ENCODE measurements at places on chromosomes 2 and 18.

DNA sequence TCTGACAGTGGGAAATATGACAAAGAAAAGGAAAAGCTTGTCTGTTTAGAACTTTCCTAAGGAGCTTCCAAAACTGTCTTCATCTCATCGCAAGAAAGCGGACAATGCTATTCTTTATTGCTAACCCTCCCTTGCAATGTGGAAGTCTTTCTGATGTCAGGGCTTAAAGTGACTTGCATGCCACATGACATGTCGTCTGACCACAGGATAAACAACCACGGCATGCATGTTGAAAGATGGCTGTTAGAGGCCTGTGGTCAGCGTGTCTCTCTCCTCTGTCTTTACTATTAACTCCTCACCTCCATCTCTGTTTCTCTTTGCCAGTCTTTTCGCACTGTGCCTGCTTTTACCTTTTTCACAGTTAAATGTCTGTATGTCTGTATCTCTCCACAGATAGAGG lies 389.8 kb downstream of the LNPK start:
- DNase-seq: no peak

- no peak for DNase-seq
These were observed 61.0 kb downstream of the GRB14 start for GRCh38 chr2:164560181-164560792.

DNA sequence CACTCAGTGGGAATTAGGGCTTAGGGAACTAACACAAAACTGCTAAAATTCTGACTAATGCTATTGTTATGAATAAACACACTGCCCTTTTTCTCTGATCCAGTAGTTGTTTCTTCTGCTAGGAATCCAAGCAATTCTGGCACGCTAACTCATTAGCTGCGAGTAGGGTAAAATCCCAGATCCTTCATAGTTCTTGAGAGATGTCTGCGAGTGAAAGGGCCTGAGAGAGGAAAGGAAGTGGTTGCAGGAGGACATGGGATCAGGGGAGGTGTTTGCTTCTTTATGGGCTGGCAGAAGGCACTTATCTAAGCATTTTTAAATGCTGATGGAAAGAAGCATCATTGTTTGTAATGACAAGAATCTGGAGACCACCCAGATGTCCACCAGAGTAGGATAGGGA lies 9.4 kb downstream of the MAP3K19 start:
- no peak for DNase-seq

DNA sequence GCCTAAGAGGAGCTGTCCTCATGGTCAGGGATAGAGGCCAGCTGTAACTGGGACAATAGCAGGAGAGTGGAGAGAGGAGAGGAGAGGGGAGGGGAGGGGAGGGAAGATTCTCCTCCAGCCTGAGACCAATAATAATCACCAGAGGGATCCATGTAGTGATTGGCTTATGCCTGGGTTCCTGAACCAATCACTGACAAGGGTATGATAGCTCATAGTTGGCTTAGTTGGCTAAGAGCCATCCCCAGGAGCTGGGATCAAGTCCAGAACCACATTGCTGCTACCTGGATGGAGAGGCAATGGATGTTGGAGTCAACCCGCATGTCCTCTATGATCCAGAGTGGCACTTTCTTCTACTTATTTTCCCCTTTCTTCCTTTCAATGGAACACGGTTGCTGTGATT lies 7.7 kb upstream of the ST8SIA5 start:
- no peak for DNase-seq

GRCh38 chr2:159804941-159805340 lies 6.9 kb upstream of the CD302 start:
- no peak for DNase-seq

DNA sequence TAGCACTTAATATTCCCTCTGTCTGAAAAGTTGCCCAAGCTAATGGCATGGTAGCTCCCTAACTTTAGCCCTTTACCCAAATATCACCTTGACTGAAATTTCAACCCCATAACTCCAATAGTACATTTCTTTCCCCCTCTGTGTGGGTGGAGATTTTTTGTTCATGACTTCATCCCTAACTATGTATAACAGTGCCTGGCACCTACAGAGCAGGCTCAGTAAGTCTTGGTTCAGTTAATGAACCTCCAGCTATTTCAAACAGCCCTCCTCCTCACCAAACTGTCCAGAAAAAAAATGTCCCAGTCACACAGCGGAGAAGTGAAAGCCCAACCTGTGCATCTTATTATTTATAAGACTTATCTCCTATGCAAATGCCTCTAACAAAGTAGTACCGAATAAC lies 18.6 kb downstream of the BUB1 start:
- no peak for DNase-seq

DNA sequence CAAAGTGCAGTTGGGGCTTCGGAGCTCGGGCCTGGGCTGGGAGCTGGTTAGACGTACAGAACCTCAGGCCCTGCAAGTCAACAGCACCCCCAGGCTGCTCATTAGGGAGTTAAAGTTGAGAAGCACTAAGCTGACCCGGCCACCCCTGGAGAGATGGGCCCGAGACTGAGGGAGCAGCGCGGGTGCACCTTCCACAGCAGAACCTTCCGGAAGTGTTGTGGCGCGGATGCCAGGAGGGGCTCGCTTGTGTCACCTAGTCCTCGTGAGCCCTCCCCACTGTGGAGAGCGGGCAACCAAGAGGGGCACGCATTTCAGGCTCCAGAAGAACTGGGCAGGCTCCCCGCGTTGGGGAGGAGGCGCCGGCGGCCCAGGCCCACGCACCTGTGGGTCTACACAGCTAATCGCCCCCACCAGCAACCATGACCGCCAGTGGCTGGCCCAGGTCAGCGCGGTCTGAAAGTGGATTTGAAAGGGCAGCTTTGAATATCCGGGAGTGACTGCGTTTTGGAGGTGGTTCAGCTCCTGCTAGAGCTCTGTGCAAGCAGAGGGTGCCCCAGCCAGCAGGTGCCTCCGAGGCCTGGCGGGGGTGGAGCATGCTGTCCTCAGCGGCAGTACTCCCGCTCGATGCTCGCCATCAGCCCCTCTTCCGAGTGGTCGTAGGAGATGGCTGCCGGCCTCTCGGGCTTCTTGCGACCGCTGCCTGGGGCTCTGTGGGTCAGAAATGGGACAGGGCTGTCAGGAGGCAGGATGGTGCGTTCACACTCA lies 15.1 kb downstream of the KLF11 start:
- no peak for DNase-seq

DNA sequence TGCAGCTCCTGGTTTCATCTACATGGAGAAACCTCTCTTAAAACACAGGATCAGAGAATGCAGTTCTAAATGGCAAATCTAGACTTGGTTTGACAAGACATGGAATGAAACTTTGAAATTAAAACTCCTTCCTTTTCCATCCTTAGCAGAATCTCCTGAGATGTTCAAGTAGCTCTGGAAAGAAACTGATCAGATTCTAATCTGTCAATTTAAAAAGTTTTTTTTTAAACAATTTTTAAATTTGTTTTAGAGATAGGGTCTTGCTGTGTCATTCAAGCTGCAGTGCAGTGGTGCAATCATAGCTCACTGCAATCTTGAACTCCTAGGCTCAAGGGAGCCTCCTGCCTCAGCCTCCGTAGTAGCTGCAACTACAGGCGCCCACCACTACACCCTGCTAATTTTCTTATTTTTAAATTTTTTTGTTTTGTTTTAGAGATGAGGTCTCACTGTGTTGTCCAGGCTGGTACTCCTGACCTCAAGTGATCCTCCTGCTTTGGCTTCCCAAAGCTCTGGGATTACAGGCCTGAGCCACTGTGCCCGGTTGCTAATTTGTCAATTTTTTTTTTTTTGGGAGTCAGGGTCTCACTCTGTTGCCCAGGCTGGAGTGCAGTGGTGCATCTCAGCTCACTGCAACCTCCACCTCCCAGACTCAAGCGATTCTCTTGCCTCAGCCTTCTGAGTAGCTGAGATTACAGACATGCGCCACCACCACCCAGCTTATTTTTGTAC lies 216.7 kb downstream of the TGIF1 start:
- DNase-seq: no peak

DNA sequence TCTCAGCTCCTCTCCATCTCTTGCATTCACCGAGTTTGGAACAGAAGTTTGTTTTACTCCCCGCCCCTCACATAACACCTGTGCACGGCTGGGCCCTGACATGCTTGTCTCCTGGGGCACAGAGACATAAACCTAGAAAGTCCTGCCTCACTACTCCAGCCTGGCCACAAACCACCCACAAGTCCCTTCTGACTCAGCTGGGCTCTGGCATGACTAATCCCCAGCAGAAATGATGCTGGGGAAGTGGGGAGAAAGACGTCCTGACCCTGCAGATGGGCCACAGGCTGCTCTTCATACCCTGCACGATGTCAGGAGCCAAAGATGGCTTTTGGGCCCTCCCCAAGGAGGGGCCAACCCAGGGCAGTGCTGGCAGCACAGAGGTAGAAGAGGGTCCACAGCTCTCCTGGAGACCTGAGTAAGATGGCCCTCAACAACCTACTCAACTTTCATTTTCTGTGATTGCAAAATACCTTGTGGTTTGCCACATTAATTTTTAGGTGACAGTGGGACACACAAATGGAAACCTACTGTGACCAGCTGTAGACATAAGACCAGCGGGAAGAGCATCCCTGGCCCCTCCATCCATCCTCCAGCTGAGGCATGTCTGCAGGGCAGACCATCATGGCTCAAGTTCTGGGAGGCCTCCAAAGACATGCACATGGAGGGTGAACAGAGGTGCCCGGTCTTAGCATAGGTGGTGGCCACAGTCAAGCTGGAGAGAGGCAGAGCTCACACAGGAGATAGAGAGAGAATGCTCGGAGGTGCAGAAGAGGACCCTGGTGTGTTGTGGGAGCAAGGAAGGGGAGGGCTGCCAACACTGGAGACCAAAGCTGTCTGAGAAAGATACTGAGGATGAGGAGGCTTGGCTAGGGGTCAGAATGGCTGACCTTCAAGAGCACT lies 40.0 kb downstream of the DNMT3A start:
- peak; percentile 34 for DNase-seq

GRCh38 chr2:10272464-10272863 lies 30.2 kb upstream of the HPCAL1 start:
- DNase-seq: no peak

DNA sequence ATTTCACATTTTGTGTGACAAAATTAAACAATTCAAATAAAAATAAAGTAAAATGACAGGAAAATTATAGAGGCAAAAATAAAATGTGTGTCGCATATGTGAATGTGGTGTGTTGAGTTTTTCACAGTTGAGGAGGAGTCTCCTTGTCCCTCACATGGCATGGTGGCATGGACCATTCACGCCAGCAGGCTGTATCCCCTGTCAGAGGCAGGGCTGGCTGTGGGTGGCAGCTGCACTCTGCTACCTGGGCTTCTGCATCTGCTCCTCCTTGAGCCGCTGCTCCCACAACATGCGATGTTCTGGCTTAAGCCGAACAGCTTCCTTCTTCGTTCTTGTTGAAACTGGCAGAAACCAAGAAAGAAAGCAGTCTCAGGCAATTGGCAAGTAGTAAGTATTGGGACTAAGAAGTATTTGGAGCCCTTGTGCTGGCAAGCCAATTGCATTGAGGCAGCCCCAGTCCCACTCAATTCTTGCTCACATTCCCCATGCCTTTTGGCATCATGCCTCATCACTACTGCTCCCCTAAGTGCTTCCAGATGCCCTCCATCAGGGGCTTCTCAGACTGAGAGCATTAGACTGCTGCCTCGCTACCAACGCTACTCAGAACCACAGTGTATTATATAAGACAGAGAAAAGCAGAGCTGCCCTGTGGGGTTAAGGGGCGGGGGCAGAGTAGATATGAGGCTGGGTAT lies 177.9 kb upstream of the NABP1 start:
- no peak for DNase-seq

DNA sequence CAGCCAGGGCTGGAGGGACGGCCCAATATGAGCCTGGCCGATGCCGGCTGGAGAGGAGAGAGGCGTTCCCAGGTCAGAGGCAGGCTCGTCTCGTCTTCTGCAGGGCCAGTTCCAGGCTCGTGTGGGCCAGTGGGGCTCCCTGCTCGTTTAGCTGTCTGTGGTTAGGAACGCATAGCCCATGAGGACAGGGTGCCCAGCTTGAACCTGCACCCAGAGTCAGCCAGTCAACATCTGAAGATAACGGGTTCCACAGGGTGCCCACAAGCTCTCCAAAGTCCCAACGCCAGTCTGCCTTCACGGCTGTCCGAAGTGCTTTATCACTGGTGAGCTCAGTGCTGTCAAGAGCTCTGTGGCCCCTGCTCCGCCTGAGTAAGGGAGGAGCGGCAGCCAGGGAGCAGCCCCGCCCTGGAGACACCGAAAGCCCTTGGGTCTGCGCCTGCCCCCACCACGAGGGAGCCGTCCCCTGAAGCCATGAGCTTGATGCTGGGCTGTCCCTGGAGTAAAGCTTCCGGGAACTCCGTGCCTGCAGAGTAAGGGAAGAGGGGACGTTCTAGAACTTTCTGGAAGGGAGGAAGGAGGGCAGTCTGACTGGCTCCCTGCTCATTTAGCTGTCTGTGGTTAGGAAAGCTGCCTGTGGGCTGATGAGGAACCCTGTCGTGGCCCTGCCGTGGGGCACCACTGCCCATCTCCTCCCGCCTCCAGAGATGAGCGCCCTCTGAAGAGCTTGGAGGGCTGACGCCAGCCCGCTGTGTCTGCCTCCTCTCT lies 2.7 kb upstream of the HSBP1L1 start:
- no peak for DNase-seq

GRCh38 chr18:31329787-31330438 lies 12.0 kb downstream of the DSG1 start:
- no peak for DNase-seq

DNA sequence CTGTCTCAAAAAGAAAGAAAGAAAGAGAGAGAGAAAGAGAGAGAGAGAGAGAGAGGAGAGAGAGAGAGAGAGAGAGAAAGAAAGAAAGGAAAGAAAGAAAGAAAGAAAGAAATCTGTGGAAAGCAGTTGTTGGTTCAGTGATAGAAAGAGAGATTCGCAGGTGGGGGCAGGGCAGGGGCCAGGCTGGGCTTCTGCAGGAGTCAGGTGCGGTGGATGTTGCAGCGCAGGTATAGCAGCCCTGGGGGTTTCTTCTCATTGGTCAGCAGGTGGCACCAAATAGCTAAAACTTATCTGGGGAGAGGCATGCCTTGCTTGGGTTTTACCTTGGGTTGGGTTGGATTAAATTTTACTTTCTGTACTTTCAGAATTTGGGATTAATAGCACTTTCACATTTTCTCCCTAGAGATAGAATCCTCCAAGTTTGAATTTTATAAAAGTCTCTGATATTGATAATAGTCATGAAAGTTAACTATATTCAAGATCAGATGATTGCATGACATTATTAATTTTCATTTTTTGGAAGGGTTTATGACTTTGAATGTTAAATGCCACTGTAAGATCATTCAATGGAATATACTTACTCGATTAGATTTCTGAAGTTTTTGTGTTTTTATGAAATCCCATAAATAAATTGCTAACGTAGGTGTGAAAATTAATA lies 66.6 kb downstream of the SPTBN1 start:
- DNase-seq: peak; percentile 37

- no peak for DNase-seq
These were observed 63.3 kb downstream of the RPIA start for GRCh38 chr2:88754585-88755320.

DNA sequence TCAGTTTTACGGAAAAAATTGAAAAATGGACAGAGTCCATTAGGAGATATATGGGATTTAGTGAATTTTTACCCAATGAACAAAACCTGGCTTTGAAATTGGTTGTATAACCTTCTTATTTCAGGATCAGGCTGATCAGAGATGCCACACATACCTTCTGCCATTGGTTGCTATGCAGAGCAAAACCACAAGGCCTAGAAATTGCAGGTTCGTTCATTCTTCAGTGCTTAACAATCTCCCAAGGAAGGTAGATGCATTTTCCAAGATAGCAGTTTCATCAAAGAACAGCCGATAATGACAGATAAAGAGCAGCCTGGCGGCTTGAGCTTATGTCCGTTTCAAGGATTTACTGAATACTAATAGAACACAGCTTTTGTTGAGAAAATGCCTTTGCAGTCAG lies 868.8 kb downstream of the EPHA4 start:
- DNase-seq: no peak

All from stimulated activated CD8-positive, alpha-beta memory T cell treated with anti-CD3 and anti-CD28 coated beads, Interleukin-4, amount 100 ng/mL, for 1 hour (primary cell).